Stimulated activated CD8-positive, alpha-beta memory T cell treated with anti-CD3 and anti-CD28 coated beads, Interleukin-4, amount 100 ng/mL, for 24 hours (primary cell): ENCODE measurements at places on chromosomes 12 and 14.

DNA sequence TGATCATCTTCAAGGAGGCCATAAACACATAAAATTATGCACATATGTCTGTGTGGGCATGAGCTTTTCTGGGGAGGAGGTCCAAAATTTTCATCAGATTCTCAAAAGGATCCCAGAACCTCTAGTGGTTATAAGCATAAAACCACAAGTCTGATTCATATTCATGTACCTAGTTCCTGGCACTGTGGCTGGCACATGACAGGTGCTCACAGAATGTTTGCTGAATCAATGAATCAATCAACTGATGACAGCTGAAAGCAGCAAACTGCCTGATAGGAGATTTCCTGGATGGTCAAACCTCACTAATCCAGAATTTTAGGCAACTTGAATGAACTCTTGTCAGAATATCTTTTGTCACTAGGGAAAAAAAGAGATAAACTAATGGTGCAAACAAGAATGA is 13.5 kb upstream of the CMKLR1 start:
- no peak for DNase-seq

DNA sequence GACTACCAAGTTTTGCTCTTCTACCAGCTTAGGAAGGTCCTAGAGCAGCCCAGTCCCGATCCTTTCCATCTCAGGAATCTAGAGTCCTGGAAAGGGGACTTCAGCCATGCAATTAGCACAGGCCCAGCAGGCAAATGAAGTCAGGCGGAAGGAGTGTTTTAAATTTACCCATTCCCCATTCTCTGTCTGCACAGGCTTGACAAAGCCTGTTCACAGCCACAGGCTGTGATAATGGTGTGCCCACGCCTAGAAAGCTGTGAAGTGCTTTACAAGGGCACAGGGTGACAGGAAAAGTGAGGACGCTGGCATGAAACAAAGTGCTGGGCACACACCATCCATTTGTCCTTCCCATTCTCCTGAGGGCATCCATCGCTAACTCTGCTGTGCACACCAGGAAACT is 79.0 kb downstream of the PITPNM2 start:
- no peak for DNase-seq

DNA sequence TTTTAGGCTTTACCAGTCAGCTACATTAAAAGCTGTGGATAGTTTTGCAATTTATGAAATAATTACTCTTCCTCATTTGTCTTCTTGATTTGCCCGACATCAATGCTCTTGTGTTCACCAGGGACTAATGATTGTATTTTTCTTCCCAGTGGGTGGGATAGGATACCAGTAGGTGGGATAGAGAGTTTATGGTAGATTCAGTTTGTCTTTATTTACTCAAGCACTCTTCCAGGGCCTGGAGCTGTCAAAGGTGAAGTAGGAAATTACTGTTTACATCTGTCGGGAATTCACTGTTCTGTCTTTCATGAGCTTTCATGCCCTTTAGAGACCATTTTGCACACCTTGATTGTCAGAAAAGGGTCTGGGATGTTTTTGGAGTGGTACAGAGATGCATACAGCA is 36.6 kb downstream of the ETV6 start:
- DNase-seq: no peak

- DNase-seq: no peak
These were observed 38.3 kb upstream of the DYNC1H1 start for GRCh38 chr14:101926085-101926484.

GRCh38 chr12:102031852-102032251 is 29.9 kb downstream of the WASHC3 start:
- DNase-seq: no peak

- no peak for DNase-seq
These were observed 48.0 kb downstream of the IRAK3 start for GRCh38 chr12:66236969-66237368.

DNA sequence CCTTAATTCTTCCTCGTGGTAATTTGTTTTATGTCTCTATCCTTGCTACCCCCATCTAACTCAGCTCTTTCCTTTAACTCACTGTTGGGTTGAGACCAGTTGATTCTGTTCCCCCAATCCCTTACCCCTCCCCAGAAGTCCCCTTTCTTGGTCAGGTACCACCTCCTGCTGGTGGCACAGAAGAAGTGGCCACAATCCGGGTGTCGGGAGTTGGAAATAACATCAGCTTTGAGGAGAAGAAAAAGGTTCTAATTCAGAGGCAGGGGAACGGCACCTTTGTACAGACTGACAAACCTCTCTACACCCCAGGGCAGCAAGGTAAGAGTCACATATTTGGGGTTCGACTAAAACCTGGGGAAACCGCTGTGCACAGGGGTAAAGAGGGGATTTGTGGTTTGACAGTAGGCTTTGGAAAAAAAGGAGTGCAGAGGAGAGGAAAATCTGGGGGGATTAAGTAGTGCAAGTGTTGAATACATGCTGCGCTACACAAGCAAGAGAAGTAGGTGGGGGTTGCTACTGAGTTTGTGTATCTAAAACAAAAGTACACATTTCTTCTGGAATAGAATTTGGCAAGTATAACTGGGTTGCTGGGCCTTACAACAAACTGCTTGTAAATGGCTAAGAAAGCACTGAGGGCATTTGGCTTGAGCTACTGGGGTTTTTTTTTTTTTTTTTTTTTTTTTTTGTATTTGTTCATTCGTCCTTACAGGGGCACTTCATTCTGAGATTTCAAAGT is 1.3 kb downstream of the A2ML1 start:
- no peak for DNase-seq
